CD4-positive, alpha-beta T cell (primary cell): ENCODE measurements at places on chromosomes 6 and 20. TPM values are rescaled to one million over a fixed set of nuclear protein-coding genes. Genes with fewer than 3 reads are reported as not detected.

Gene PAX1
- total RNA-seq = not detected

Gene TXLNB
- total RNA-seq = 0.17 TPM

Gene SLA2
- 19.9 TPM for total RNA-seq

Gene CLIC5
- 2.8 TPM for total RNA-seq

DNA sequence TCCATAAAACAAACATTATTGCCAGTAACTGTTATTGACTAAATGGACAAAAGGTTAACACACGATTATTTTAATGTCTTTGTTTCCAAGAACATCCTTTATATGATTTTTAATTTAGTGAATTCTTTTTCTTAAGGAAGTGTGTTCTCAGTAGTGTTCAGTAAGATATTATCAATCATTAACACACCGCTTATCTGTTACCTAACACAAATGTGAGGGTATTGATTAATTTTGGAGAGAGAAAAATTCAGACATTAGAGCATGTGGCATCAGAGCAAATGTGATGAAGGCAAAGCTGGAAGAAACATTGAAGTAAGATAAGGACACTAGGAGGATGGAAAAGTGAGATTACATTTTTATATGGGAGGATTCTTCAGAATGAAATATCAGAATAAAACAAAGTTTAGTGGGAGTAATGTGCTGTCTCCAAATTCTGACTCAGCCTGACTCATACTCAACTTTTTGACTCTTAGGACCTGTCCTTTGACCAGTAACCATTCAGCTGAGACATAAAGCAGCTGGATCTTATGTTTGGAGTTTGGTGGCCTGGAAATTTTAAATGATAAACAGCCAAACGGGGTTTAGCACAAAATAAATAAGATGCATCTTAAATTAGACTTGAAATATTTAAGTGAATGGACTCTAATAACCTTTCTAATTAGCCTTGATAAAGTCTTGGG is 348.6 kb downstream of the CD109 start:
- H3K4me3 ChIP-seq = no peak overlapping the region
- H3K4me1 ChIP-seq = no peaks in the 10 kb centered on the region
- H3K27me3 ChIP-seq = no peaks in the 10 kb centered on the region
- no peak for DNase-seq
- H3K27ac ChIP-seq = no peak overlapping the region

GRCh38 chr20:21322921-21323331 is 19.8 kb downstream of the XRN2 start:
- H3K36me3 ChIP-seq = peaks cover 2% of the 10 kb centered on the region
- no peak overlapping the region for H3K27ac ChIP-seq
- H3K4me1 ChIP-seq = peaks cover 17% of the 10 kb centered on the region
- no peak for DNase-seq
- H3K27me3 ChIP-seq = no peaks in the 10 kb centered on the region
- H3K4me3 ChIP-seq = no peak overlapping the region

GRCh38 chr20:29873946-29874345 is 1383.5 kb upstream of the DEFB115 start:
- H3K27me3 ChIP-seq = no peaks in the 10 kb centered on the region
- H3K27ac ChIP-seq = no peak overlapping the region
- DNase-seq = no peak
- no peaks in the 10 kb centered on the region for H3K4me1 ChIP-seq
- no peak overlapping the region for H3K4me3 ChIP-seq

DNA sequence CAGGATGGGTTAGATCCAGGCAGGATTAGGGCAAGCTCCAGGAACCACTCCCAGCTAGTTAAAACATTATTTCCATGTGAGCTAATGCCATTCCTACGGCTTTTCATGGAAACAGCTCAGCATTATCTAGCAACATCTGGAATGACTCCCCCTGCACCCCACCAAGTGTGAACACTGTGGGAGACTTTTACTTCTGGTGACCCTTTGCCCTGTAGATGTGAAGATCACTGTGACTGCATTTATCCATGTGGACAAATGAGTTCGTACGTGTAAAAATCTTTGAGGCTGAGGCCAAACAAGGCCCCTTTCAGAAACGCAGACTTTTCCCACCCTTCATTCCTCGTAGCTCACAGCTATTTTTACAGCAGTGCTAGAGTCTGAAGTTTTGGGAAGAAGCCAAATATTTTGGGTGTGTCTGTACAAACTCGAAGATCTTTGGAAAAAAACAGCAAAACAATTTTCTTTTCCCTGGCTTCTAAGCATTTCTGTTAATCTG is 221.8 kb upstream of the SOX4 start:
- H3K36me3 ChIP-seq = no peaks in the 10 kb centered on the region
- no peak overlapping the region for H3K4me3 ChIP-seq
- no peak for DNase-seq
- H3K27ac ChIP-seq = no peak overlapping the region
- H3K27me3 ChIP-seq = no peaks in the 10 kb centered on the region

- no peak overlapping the region for H3K4me3 ChIP-seq
- no peak for DNase-seq
- no peaks in the 10 kb centered on the region for H3K36me3 ChIP-seq
- H3K4me1 ChIP-seq = no peaks in the 10 kb centered on the region
- no peak overlapping the region for H3K27ac ChIP-seq
These were observed 443.0 kb downstream of the TFAP2B start for GRCh38 chr6:51261691-51262090.

- H3K27me3 ChIP-seq = no peaks in the 10 kb centered on the region
- H3K4me1 ChIP-seq = no peaks in the 10 kb centered on the region
- H3K4me3 ChIP-seq = no peak overlapping the region
- H3K27ac ChIP-seq = no peak overlapping the region
- no peak for DNase-seq
- H3K36me3 ChIP-seq = no peaks in the 10 kb centered on the region
These were observed 377.0 kb upstream of the NOX3 start for GRCh38 chr6:155832596-155832995.
